ENCODE measurements at places on chromosomes 12 and 14.

DNA sequence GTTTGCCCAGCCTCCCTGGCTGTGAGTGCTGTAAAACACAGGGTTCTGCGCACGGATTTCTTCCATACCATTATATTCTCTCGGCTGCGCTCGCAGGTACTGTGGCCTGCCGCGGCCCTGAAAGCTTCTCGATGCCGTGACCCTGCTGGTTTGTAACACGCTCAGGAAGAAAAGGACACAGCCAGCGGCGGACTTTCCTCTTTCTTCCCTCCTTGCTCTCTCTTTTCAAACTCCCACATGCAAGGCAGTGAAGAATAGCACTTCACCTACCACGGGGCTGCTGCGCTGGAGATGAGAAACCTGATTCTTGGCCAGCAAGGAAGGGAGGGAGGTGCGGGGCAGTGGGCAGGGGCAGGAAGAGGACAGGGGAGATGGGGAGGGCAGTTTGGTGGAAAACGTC is 130.2 kb downstream of the RBM19 start:
- no peak for DNase-seq

- DNase-seq = no peak
Measured at GRCh38 chr12:116808113-116809105, 70.3 kb downstream of the RNFT2 start.

DNA sequence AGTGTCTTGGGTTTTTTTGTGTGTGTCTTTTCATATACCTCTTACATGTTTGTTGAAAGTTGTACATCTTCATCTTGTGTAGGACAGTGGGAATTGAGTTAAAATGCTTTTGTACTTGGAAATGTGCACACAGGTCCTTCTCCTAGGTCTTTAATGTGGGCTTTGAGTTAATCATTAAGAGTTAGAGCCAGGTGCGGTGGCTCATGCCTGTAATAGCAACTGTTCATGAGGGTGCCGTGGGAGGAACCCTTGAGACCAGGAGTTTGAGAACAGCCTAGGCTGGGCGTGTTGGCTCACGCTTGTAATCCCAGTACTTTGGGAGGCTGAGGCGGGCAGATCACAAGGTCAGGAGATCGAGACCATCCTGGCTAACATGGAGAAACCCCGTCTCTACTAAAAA is 13.9 kb downstream of the CLECL1 start:
- DNase-seq = no peak

DNA sequence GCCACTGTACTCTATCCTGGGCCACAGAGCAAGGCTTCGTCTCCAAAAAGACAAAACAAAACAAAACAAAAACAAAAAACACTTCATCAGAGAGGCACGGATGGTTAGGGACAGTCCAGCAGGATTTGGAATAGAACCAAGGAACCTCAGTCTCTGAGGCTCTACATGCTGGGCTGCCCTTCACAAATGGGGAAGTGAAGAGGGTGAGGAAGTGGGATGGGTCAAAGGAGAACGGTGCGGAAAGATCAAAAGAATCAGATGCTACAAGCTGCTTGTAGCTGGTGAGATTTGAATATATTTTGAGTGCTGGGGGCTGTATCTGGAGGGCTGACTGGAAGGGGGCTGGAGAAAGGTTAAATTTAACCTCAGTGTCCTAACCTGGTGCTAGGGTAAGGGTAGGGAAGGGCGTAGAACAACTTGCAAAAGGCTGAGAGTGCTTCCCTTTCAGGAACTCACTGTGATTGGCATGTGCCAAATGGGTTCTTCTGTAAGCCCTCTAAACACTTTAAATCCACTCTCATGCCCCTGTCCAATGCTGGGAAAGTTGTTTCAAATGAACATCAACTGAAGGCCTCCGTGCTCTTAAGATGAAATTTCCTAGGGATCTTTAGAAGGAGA is 4.6 kb downstream of the FOXJ2 start:
- DNase-seq = no peak
